Progenitor cell of endocrine pancreas (in vitro differentiated cells): ENCODE measurements at places on chromosomes 16 and 17. TPM values are rescaled to one million over a fixed set of nuclear protein-coding genes. Genes with fewer than 3 reads are reported as not detected.

- no peaks in the 10 kb centered on the region for H3K36me3 ChIP-seq
- peaks cover 24% of the 10 kb centered on the region for H3K4me1 ChIP-seq
- no peak for DNase-seq
- peaks cover 68% of the 10 kb centered on the region for H3K27me3 ChIP-seq
- H3K4me3 ChIP-seq, result no peak overlapping the region
These were observed 4.3 kb upstream of the HES7 start for GRCh38 chr17:8128125-8128784.

DNA sequence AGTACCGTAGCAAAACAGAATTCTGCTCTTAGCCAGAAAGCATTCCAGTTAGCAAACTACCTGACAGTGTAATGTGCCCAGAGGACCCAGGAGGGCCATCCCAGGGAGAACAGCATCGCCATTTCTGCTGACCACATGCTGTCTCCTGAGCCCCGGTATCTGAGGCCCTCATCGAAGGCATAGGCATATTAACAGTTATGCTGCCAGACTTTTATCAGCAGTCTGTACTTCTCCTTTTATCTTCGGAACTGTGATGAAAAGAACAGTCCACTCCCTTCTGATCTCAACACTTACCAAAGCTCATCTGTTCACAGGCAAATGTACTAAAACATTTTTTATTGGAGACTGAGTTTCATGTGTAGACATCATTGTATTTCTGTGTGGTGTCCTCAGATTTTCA, 236.4 kb downstream of the PRKCA start:
- DNase-seq, result no peak
- H3K4me3 ChIP-seq, result no peak overlapping the region
- no peaks in the 10 kb centered on the region for H3K27me3 ChIP-seq
- H3K27ac ChIP-seq, result no peak overlapping the region
- peaks cover 12% of the 10 kb centered on the region for H3K4me1 ChIP-seq

DNA sequence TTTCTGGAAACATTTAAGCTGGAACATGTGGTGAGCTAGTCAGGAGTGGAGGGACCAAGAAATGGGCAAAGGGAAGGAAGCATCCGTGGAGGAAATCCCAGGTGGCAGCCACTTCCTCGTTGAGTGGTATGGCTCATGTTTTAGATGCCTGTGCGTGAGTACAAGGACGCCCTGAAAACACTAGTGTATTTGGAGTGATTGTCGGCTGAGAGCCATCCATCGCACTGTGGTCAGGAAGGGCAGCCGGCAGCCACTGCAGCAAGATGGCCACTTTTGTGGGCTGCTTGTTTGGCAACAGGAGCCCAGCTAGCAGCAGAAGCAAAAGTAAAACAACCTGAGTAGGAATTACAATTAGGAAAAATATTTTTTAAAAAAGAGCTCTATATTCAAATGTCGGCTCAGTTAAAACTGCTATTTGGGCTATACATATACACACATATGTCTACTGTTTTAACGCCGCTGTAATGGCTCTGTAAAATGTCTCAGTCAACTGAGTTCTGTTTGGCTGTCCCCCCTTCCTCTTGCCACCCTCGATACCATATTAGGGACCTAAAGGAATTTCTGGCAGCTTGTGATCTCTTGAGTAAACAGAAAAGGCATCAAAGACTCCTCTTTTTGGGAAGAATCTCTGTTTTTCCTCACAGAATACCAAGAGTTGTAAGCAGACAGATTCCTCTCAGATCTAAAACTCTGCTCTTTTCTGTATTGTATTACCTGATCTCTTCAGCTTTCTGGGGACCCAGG, 39.2 kb downstream of the BRD7 start:
- no peak overlapping the region for H3K27ac ChIP-seq
- no peaks in the 10 kb centered on the region for H3K27me3 ChIP-seq
- no peak for DNase-seq
- H3K36me3 ChIP-seq, result peaks cover 26% of the 10 kb centered on the region

GRCh38 chr16:58510776-58511628, 4.3 kb upstream of the SETD6 start:
- no peak for DNase-seq
- H3K27me3 ChIP-seq, result no peaks in the 10 kb centered on the region
- peaks cover 14% of the 10 kb centered on the region for H3K4me1 ChIP-seq
- no peak overlapping the region for H3K4me3 ChIP-seq

DNA sequence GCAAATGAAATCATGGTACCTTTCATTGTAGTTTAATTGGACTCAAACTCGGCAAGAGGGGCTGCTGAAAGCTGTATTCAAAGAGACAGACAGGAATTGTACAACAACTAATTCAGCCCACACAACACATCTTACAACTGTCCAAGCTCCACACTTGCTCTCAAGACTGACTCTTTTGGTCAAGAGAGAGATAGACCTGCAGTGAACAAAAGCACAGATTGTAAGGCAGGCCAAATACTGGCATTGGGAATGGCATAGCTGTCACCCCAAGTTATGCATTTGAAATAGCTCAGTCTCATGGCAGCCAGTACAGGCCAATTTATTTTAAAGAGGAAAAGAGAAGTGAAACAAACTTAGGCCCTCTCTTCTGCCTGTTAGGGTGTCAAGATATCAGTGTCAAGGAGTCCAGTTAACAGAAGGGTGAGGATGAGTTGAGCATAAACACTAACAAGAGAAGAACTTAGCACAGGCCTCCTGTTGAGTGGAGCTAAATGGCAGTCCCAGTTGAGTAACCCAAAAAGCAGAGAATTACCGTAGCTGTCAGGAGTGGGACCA, 215.7 kb downstream of the IRX3 start:
- H3K4me1 ChIP-seq, result peaks cover 14% of the 10 kb centered on the region
- H3K36me3 ChIP-seq, result no peaks in the 10 kb centered on the region
- no peaks in the 10 kb centered on the region for H3K27me3 ChIP-seq
- no peak overlapping the region for H3K27ac ChIP-seq

DNA sequence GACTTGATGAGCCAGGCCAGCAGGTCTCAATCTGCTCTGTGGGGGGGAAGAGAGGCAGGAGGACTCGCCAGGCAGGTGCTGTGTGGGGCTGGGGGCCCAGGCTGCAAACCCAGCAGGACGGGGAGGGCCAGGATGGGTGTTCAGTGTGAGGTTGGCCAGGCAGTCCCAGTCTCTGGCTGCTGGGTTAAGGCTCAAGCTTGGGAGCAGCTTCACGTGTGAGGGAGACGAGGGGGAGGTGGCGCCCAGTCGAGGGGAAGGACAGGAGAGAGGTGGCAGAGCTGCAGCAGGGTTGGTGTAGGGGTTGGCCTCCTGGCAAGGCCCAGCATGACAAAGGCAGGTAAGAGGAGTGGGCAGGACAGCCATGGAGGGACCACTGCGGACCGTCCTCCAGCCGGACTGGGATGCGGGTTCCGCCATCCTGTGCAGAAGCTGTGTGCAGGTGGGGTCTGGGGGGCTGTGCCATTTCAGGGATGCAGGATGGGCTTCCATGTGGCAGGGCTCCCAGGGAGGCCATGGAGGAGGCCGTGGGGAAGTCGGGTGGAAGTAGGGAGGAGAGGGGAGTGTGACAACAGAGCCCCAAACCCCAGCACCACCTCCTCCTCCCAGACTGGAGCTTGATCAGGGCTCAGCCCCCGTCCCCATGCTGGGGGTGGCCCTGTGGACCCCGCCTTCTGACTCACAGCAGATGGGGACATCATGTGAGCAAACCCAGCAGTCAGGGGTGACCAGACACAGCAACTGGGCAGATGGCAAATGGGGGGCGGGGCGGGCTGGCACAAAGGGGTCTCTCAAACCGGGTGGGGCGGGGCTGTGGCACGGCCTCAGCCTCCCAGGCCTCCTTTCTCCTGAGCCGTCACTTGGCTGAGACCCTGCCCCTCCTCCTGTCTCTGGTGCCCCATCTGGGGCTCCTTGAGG, 2.8 kb downstream of the ADGRG1 start:
- no peak overlapping the region for H3K27ac ChIP-seq
- H3K4me3 ChIP-seq, result no peak overlapping the region
- peaks cover 15% of the 10 kb centered on the region for H3K4me1 ChIP-seq
- DNase-seq, result no peak

GRCh38 chr17:17975436-17975835, 2.8 kb downstream of the DRC3 start:
- no peak for DNase-seq
- peaks cover 16% of the 10 kb centered on the region for H3K4me1 ChIP-seq
- H3K27me3 ChIP-seq, result no peaks in the 10 kb centered on the region
- no peak overlapping the region for H3K4me3 ChIP-seq

DNA sequence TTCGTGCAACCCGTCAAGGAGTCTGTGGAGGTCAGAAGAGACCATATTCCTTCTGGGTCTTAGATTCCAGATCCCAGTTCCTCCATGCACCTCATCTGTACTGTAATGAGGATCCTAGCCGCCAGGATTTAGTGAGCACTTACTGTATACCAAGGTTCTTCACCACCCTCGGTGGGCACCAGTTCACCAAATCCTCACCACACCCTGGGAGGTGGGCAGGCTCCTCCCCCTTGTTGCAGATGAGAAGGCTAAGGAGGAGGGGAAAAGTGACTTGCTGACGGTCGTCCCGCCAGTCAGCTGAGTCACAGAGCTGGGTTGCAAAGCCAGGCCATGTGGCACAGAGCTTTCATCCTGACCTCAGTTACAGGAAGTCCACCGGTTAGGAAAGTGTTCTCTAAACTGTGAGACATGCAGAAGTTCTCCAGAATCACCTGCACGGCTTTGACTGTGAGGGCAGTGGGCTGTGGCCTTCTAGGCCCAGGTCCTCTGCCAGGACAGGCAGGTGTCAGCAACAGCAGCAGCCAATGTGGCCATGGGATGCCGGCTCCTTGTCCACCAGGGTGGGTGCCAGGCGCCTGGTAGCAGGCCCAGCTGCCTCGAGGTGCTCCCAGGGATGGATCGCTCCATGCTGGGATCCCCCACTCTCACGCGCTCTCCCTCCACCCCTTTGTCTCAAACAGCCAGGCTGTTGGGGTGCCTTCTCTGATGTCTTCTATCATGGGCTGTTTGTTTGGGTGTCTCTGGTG, 240.3 kb upstream of the GSE1 start:
- H3K4me3 ChIP-seq, result no peak overlapping the region
- no peaks in the 10 kb centered on the region for H3K4me1 ChIP-seq
- no peak for DNase-seq
- no peak overlapping the region for H3K27ac ChIP-seq
- H3K36me3 ChIP-seq, result no peaks in the 10 kb centered on the region
- peaks cover 3% of the 10 kb centered on the region for H3K27me3 ChIP-seq

GRCh38 chr16:67917852-67918236, 13.8 kb downstream of the CTRL start:
- no peak overlapping the region for H3K4me3 ChIP-seq
- peak overlapping the region; percentile 72 for H3K27ac ChIP-seq
- H3K27me3 ChIP-seq, result no peaks in the 10 kb centered on the region
- H3K36me3 ChIP-seq, result peaks cover 3% of the 10 kb centered on the region
- no peak for DNase-seq
- H3K4me1 ChIP-seq, result peaks cover 6% of the 10 kb centered on the region

DNA sequence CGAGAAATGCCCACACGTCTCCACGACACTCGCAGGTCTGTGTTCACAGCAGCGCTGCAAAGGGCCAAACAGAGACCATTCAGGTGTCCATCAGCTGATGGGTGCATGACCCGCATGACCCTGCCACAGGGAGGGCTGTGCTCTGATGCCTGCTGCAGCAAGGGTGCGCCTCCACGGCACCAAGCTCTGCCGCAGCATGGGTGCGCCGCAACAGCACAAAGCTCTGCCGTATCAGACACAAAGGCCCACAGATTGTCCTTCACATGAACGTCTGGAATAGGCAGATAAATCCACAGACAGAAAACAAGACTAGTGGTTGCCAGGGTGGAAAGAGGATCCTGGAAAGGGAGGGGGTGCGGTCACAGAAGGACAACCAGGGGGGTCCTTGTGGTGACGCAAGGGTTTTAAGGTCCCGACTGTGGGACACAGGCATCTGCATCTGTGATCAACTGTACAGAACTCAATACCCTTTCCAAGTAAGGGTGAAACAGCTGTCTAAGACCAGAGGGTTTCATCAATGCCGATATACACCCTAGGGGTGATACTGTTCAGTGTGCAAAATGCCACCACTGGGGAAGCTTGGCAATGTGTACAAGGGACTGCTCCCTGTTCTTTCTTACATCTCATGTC, 121.0 kb downstream of the ANKRD11 start:
- H3K27me3 ChIP-seq, result no peaks in the 10 kb centered on the region
- no peak overlapping the region for H3K4me3 ChIP-seq
- H3K4me1 ChIP-seq, result peaks cover 26% of the 10 kb centered on the region
- H3K36me3 ChIP-seq, result no peaks in the 10 kb centered on the region
- no peak for DNase-seq

- peaks cover 26% of the 10 kb centered on the region for H3K4me1 ChIP-seq
- H3K4me3 ChIP-seq, result no peak overlapping the region
- peak overlapping the region; percentile 52 for H3K27ac ChIP-seq
- peaks cover 2% of the 10 kb centered on the region for H3K36me3 ChIP-seq
- no peaks in the 10 kb centered on the region for H3K27me3 ChIP-seq
- no peak for DNase-seq
These were observed 20.8 kb downstream of the ZFPM1 start for GRCh38 chr16:88473666-88474534.

GRCh38 chr16:74936902-74937560, 47.9 kb downstream of the WDR59 start:
- H3K4me3 ChIP-seq, result no peak overlapping the region
- no peak overlapping the region for H3K27ac ChIP-seq
- DNase-seq, result no peak
- no peaks in the 10 kb centered on the region for H3K4me1 ChIP-seq

DNA sequence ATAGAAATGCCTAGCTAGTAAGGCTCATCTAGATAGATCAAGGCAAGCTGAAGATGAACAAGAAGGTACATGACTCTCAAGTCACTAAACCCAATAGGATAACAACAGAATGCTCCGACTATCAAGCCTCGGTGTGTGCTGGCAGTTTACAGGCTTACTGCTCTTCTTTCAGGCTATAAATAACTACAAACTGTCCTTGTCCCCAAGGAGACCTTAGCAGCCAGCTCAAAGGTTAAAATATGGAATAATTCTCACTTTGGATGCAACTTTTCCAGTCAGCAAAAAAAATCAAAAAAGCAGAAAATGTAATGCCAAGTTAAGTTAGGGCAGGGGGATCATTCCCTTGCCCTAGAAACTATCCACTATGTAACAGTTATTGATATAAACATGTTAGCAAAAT, 44.6 kb downstream of the SPOP start:
- H3K27ac ChIP-seq, result no peak overlapping the region
- H3K4me1 ChIP-seq, result peaks cover 9% of the 10 kb centered on the region
- H3K27me3 ChIP-seq, result no peaks in the 10 kb centered on the region
- no peak overlapping the region for H3K4me3 ChIP-seq
- DNase-seq, result no peak

DNA sequence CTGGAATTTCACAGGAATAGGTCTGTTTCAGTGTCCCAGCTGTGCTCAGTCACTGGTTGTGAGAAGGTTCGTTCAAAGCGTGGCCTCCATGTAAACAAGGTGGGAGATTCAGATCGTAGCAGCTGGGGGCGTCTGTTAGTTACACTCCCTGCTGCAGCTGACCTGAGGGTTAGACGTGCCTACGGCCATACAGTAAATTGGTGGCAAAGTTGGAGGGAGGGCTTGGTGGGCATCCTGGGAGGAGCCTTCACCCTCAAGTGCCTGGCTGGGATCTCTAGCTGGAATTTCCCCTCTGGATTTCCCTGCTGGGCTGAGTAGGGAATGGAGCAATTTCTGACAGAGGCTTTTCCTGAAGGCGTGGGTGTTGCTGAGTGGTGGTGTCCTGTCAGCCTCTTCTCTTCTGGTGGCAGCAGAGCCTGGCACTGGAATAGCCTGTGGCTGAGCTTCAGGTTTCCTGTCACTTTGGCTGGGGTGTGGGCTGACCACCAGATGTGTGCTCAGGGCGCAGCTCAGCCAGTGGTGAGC, 6.4 kb downstream of the FCSK start:
- DNase-seq, result no peak
- no peaks in the 10 kb centered on the region for H3K27me3 ChIP-seq
- H3K27ac ChIP-seq, result no peak overlapping the region

Gene TMEM88
- total RNA-seq, result 11.3 and 15.8 TPM in 2 replicates

Gene HOXB2
- 15.2 and 19.8 TPM in 2 replicates for total RNA-seq

Gene CTCF
- total RNA-seq, result 67.8 and 69.8 TPM in 2 replicates

Gene CLDN9
- total RNA-seq, result 2.2 and 2.9 TPM in 2 replicates

Gene DNAH17
- 0.16 TPM in 1 of 2 replicates, not detected in the other for total RNA-seq

Gene CCL5
- not detected in 2 replicates for total RNA-seq

Gene ST6GALNAC2
- total RNA-seq, result 0.62 and 1.2 TPM in 2 replicates

Gene GAA
- 37.9 and 41.1 TPM in 2 replicates for total RNA-seq

Gene ZNF385C
- 2.7 TPM in 2 replicates for total RNA-seq
